ENCODE measurements at places on chromosomes 11 and 22.

- DNase-seq, result no peak
These were observed 21.5 kb downstream of the ASCC2 start for GRCh38 chr22:29816539-29816938.

GRCh38 chr11:119721129-119722120 is 7.6 kb downstream of the NECTIN1 start:
- DNase-seq, result peak; percentile 37

DNA sequence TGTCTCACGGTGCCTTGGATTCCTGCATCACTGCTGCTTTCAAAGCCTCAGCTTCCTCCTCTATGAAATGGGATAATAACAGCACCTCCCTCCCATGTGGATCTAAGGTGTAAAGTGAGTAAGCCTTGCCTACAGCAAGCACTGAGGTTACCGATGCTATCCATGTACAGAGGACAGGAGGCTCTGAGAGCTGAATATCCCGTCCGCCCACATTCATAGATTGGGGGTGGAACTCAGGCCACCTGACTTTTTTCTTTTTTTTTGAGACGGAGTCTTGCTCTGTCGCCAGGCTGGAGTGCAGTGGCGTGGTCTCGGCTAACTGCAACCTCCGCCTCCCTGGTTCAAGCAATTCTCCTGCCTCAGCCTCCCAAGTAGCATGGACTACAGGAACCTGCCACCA is 12.5 kb downstream of the PDGFB start:
- DNase-seq, result no peak

DNA sequence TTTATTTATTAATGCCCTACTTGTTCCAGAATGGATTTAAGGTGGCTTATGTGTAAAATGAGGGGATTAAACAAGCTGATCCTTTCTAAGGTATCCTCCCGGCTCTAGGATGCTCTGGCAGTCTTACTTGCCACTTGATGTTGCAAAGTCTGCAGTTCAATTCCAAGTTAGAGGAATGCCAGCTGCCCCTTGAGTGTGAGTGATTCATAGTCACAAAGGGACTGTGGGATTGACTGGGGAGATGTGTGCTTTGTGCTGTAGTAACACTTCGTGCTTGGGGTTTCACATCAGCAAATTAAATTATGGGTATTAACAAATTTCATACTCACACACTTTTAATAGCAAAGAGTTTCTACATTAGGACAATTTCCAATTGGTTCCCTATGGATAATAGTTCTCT is 550.8 kb upstream of the CADM1 start:
- DNase-seq, result no peak

GRCh38 chr11:120720760-120721159 is 209.2 kb downstream of the GRIK4 start:
- DNase-seq, result no peak

- DNase-seq, result no peak
These were observed 48.4 kb upstream of the POLD3 start for GRCh38 chr11:74543991-74544390.

DNA sequence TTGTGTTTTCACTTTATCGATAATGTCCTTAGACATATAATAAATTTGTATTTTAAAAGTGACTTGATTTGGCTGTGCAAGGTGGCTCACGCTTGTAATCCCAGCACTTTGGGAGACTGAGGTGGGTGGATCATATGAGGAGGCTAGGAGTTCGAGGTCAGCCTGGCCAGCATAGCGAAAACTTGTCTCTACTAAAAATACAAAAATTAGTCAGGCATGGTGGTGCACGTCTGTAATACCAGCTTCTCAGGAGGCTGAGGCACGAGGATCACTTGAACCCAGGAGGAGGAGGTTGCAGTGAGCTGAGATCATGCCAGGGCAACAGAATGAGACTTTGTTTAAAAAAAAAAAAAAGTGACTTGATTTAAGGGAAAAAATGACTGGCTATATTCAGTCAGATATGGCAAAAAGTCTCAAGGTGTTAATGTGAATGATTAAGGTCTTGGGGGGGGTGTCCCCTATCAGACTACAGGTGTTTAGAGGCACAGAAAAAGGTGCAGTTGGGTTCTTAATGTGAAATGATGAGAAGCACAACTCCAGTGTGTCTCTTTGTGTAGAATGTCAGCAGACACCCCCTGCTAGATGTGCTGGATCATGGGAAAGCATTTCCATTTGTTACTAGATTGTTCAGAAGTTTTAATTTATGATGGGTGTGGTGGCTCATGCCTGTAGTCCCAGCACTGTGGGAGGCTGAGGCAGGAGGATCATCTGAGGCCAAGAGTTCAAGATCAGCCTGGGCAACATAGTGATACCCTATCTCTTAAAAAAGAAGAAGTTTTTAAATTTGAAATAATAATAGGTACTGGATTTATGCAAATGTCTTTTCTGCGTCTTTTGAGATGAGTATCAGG is 17.0 kb downstream of the NEAT1 start:
- DNase-seq, result peak; percentile 5

- DNase-seq, result peak; percentile 51
These were observed 760 bp upstream of the CELSR1 start for GRCh38 chr22:46537946-46538813.

DNA sequence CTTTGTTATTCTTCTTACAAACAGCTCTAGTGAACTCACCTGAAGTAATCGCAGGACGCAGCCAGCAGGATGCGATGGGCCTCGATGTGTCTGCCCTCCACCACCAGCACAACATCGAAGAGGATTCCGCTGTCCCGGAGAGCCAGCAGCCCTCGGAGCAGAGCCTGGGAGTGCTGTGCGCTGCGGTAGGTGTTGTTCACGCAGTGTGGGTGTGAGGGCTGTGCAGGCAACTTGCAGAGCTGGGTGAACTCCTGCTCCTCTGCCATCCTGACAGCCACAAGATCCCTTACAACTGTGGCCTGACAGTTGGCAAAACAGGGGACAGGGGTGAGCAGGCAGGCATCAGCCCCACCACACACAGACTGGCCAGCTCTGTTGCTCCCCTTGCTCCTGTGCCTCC is 6.6 kb downstream of the KLHL22 start:
- DNase-seq, result no peak

- no peak for DNase-seq
These were observed 153.5 kb downstream of the ADAMTS15 start for GRCh38 chr11:130601764-130602460.

DNA sequence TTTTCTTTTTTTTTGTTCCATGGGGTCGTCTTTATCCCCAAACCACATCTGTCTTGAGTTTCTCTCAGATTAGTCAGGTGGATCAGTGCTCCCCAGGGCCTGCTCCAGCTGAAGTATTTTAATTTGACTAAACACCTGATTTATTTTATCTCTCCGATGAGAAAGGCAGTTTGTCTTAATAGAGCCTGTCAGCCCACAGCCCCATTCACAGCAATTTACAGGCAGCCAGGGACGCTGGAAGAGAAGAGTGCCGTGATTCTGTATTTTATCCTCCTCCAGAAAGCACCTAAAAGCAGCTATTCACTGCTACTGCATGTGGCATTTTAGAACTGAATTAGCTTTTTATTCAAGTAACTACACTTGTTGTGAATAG is 164.5 kb downstream of the SOX6 start:
- DNase-seq, result no peak

- DNase-seq, result no peak
These were observed 1122.8 kb upstream of the CCDC90B start for GRCh38 chr11:84408946-84409411.

DNA sequence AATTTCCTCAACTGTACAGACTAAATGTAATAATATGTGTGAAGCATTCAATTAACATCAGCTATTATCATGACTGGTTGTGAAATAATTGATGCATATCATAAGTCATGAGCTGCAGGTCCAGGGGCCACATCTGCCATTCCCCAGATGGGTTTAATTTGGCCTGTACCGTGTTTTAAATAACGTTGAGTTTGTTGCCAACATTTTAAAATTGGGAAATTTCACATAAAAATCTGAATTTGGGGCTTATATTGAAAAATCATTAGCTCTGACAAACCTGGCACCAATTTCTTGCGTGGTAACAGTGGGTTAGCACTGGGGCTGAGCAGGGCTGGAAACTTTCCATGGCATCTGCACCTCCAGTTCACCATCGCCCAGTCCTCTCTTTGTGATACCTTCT is 193.9 kb downstream of the SNX19 start:
- no peak for DNase-seq

GRCh38 chr22:19346677-19347265 is 55.3 kb upstream of the CLTCL1 start:
- no peak for DNase-seq

DNA sequence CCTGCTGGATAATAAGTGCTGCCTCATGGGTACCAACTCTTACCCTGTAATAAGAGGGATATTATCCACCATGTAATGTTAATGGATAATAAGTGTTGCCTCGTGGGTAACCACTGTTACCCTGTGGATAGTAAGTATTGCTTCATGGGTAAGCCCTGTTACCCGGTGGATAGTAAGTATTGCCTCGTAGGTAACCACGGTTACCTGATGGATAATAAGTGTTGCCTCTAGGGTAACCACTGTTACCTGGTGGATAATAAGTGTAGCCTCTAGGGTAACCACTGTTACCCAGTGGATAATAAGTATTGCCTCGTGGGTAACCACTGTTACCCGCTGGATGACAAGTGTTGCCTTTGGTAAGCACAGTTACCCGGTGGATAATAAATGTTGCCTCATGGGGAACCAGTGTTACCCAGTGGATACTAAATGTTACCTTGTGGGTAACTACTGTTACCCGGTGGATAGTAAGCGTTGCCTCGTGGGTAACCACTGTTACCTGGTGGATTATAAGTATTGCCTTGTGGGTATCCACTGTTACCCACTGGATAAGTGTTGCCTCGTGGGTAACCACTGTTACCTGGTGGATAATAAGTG is 18.6 kb upstream of the NXPE4 start:
- no peak for DNase-seq

- no peak for DNase-seq
These were observed 74.3 kb downstream of the C11orf65 start for GRCh38 chr11:108393046-108393445.

GRCh38 chr22:47810505-47811500 is 1048.4 kb downstream of the TBC1D22A start:
- no peak for DNase-seq

- no peak for DNase-seq
These were observed 148.1 kb upstream of the BLID start for GRCh38 chr11:122264121-122264520.

DNA sequence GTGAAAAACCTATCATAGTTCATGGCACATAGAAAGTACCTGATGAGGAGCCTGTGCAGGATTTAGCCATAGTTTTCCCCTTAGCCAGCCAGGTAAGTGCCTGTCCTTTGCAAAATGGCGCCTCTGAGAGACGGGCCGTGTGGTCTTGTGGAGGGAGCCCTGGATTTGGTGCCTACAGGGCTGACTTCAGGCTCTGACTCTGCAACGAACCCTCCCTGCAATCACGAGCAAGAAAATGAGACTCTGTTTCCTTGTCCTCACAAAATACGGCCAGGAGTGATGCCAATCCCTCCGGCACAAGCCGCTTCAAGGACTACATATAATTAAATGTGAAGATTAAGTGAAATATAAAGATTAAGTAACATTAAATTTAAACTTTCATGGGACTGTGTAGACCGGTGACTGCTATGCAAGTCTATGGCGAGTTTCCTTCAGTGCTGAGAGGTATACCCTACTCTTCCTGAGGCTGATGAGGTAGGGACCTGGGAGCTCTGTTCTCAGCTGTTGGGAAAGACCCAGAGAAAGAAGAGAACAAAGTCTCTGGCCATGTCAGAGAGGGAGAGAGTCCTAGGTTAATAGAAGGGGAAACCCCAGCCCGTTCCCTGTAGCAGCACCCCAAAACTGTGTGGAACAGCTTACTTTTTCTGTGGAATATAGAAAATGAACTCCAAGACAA is 6.1 kb upstream of the CXCR5 start:
- no peak for DNase-seq

- no peak for DNase-seq
These were observed 195.0 kb upstream of the KIRREL3 start for GRCh38 chr11:127195501-127196120.

DNA sequence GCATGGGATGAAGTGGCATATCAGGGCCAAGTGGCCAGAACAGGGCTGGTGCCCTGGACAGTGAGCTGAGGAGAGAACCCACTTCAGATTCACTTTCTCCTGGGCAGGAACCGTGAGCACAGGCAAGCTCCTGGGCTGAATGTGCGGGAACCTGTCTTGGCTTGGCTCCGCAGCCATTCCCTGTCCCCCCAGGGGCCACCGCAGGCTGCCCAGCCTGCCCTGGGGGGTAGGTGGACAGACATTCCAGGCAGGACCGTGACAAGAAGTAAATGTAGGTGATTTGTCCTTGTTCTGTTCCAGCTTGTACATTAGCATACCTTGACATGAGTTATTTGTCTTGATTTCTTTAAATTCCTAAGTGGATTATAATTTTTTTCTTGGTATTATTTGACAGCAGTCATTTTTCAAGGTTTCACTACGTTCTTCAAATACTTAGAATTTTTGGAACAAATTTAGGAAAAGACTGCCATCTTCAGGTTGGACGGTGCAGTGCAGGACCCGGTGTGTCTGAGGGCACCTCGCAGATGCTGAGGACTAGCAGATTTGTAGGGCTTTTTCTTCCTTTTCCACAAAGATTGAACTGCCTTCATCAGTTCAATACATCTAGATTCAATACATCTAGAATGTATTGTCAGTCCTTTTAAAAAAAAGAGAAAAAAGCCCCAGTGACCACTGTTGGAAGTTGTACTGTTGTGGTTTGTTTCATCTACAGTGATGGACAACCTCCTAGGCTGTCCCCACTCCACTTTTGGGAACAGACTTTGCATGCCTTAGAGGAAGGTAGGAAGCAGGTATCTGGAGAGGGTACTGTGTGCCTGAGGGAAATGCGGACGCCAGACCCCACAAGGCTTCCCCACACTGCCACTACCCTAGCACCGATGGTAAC is 115.1 kb upstream of the RASSF10 start:
- DNase-seq, result peak; percentile 75

DNA sequence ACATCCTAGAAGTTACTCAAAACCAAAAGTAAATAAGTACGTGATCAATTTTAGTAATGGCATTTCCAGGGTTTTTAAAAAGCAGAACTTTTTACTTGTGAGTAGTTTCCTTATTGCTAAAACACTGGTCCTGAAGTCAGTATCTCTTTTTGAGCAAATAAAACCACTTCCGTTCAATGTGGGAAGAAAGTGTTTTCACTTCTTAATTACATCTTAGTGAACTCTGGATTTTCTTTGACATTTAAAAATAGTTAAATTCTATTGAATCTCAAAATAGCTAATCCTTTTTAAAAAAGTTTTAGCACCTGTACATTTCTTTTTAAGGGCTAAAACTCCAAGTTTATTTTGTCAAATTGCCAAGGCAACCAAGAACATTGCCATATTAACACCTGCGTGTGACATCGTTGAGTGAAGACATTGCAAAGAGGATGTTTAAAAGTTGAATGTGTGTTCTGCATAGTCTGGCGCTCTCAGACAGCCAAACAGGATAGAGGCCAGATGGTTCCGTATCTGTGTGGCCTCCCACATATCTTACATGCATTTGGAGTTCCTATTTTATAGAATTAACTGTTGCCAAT is 17.2 kb upstream of the OR5B21 start:
- DNase-seq, result no peak

- DNase-seq, result no peak
These were observed 17.1 kb downstream of the TUBGCP6 start for GRCh38 chr22:50227579-50228215.

GRCh38 chr11:67345920-67346819 is 7.2 kb downstream of the POLD4 start:
- DNase-seq, result peak; percentile 70

Measured in ELR (cell line).